ENCODE measurements at places on chromosomes 6 and 20.

DNA sequence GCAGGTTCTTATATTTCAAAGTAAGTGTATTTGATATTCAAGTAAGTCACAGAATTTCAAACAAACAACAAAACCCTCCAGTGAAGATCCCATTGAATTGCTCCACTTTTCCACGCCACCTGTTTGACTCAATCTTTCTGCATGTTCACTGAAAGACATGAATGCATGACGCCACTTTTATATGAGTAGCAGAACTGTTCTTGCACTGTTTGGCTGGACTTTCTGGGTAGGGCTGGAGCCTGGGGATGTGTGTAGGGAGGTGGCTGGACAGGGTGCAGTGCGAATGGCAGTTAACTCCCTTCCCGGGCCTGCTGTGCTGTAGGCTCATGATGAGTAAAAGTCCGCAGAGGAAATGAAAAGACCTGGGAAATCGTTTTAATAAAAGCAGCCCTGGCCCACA is 39.7 kb downstream of the IL20RA start:
- DNase-seq = no peak

GRCh38 chr6:20180935-20181334 is 31.3 kb downstream of the MBOAT1 start:
- no peak for DNase-seq

GRCh38 chr6:15408758-15409157 is 162.9 kb downstream of the JARID2 start:
- DNase-seq = no peak

DNA sequence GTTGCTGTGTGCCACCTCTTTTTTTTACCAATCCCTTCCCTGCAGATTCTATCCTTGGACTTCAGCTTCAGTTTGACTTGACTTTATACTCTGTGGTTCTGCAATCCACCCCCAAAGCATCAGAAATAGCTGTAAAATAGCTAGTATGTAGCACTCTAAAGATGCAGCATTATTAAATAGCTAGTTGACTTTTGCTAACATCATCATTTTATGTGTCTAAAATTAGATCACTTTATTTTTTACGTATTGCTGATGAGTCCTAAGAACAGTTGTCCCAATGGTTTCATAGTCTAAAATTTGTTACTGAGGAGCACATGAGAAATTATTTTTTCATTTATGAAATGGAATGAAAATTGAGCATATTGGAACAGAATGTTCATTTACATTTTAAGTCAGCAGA is 138.2 kb downstream of the NKAIN2 start:
- no peak for DNase-seq

DNA sequence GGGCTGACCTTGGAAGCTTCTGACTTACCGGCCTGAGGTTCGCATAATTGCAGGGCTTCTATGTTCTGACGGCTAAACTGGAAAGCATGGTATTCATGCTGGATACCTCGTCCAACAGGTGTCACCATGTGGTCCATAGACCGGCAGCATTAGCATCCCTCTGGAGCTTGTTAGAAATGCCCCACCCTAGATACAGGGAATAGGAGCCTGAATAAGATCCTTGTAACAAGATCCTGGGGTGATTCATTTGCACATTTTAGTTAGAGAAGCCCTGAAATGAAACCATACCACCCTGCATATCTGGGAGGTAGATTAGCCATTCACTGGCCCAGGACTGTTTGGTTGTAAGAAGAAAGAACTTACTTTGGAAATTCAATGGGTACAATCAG is 77.7 kb downstream of the TMEM170B start:
- no peak for DNase-seq

DNA sequence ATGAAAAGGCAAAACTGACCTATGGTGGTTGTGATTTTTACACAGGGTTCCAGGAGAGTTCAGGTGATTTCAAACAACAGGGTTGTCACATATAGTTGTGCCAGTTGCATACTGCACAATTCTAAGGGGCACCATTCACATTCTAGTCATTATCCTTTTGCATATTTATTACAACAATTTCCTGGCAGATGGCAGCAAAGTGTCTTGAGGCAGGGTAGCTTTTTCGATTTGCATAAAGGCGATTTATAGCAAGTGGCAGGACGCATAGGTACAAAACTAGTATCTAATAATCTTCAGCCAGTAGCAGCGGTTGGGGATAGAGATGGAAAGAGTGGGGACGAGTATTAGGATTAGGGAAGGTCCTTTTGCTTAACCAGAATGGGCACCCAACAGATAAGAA is 46.5 kb upstream of the TRAF3IP2 start:
- no peak for DNase-seq

GRCh38 chr6:25277857-25278256 is 1.3 kb upstream of the CARMIL1 start:
- peak; percentile 44 for DNase-seq

- DNase-seq = no peak
Measured at GRCh38 chr20:63070301-63070625, 63.5 kb upstream of the BHLHE23 start.

- DNase-seq = no peak
Measured at GRCh38 chr6:71211799-71212198, 76.8 kb upstream of the OGFRL1 start.

DNA sequence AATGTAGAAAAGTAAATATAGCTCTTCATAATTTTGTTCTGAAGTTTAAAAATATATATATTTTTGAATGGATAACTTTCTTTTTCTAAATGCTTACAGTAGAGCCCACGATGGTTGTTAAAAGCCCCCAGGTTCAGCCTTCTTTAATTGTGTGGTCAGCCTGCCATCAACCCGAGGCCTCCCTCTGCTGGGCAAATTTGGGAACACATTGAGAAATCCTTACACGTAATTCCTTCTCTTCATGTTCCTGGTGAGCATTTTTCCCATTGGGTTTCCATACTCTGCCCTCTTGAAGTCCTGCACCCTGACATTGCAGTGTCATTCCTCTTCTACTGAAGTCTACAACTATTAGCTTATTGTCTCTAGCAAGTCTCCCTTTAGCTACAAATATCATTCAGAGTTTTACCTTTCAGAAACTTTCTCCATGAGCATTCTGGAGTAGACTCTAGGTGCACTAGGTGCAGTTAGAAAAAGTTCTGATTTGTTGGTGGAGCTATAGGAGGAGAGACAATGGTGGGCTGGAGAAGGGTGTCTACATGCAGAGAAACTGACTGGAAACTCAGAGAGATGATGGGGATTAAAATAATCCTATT is 40.6 kb downstream of the TRIM38 start:
- DNase-seq = peak; percentile 62

- DNase-seq = no peak
Measured at GRCh38 chr6:36296240-36296639, 26.4 kb downstream of the PNPLA1 start.

DNA sequence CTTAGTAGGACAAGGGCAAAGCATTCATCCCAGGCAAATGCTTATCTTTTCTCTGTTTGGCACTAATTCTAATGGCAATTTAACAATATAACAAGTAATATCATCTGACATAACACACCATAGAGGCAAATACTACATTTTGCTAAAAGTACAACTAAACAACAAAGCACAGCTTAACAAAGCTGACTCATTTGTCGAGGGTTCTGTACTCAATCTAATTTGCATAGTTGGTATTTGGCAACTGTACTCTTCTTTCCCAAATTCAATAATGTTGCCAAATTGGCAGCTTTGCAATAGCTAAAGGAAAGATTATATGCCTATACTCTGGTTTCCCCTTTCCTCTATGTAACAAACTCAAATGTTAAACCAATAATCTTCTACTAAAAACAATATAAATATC is 461.0 kb downstream of the PKHD1 start:
- DNase-seq = no peak

- DNase-seq = no peak
Measured at GRCh38 chr6:118620202-118620601, 31.2 kb downstream of the CEP85L start.

DNA sequence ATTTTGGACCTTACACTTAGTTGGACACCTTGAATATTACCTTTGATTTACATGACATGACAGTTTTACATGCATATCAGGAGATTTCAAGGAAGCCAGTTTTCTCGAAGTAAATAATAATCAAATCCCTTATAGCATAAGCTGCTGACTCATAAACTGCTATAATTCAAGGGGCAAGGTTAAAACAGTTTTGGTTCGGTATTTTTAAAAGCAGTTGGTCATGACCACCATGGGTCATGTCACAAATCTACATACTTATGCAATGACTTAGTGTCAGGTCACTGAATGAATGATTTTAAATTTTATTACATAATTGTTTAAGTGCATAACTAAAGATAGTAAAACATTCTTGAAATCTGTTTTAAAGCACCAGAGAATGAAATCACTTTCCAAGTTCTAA is 158.0 kb downstream of the DST start:
- DNase-seq = no peak

- DNase-seq = no peak
Measured at GRCh38 chr6:21824431-21825177, 231.1 kb downstream of the SOX4 start.

DNA sequence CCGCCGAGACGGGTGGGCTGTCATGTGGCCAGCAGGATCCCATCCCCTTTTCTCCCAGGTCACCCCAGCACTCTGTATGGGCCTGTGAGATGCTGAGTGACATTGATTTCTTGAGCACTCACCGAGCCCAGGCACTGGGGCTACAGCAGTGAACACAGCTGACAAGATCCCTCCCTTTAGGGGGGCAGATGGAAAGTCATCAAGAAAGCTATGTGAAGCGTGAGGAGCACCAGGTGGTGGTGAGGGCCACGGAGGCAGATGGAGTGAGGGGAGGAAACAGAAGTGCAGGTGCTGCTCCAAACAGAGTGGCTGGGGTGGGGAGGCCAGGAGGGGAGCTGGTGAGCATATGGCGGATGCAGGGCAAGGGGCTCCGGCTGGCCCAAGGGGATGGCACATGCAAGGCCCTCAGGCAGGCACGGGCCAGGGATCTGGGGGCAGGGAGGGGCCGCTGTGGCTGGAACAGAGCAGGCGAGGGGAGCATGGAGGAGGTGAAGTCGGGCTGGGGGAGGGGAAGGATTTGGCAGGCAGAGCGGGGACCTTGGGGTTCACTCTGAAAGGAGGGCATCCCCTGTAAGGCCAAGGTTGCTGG is 184.0 kb downstream of the BMP7 start:
- DNase-seq = peak; percentile 90

- DNase-seq = no peak
Measured at GRCh38 chr6:16437095-16437494, 198.7 kb downstream of the GMPR start.

DNA sequence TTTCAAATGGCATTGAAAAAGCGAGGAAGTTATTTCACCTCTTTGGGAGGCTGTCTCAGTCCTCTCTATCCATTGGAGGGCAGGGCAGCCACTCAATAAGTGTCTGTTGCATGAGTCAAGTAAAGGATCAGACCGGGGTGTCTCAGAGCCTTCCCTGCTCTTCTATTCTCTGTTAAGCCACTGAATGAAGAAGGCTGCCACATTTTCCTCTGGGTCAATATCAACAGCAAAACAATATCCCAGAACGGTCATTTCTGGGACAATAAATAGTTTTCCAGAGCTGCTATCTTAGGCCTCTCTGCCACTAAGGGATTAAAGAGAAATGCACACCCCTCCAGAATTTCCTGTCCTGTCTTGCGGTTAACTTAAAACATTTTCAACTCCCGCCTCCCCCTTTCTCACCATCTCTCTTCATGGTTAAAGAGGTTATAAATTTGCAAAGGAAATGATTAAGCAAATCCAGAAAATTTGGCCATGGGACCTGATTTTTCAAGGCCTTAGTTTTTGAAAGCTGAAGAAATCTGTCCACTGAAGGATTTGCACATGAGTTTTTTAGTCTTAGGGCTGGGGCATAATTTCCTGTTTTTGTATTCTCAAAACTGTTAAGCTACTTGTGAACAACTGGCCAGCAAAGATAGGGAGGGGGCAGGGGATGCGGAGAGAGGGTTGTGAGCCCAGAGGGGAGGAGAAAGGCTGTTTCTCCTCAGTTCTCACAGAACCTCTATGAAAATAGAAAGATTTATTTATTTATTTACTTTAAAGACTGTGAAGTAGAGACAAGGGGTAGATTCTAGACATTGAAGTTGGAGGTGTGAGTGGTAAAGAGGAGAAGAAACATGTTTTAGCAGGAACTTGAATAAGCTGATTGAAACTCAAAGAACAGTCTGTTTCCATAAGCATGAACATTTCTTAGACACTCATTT is 135.7 kb downstream of the BCAS1 start:
- no peak for DNase-seq

DNA sequence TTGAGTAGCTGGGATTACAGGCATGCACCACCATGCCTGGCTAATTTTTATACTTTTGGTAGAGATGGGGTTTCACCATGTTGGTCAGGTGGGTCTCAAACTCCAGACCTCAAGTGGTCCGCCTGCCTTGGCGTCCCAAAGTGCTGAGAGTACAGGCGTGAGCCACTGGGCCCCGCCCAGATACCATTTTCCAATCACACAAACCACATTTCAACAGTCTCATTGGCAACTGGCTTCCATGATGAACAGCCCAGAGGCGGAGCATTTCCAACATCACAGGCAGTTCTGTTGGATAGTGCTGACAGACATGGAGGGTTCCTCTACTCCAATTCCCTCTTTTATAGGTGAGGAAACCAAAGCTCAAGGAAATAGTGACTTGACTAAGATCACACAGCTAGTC is 43.9 kb upstream of the PLCB4 start:
- no peak for DNase-seq

DNA sequence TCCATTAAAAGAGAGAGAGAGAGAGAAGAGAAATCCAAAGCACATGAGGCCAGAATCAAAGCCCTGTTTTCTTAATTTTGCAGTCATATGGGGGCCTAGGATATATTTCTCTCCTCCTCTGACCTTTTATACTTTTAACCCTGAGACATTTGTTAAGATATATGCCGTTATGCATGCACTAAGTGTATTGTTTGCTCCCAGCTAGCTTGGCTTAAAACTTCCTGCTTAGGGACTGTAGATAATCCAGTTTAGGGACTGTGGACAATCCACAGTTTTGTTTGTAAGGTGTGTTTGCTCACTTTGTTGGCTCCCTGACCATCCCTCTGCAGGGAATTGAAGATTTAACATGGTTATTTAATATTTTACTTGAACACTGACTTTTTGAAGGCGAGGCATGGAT is 166.3 kb upstream of the TSHZ2 start:
- no peak for DNase-seq

- no peak for DNase-seq
Measured at GRCh38 chr6:31901415-31901952, 402 bp downstream of the ZBTB12 start.

DNA sequence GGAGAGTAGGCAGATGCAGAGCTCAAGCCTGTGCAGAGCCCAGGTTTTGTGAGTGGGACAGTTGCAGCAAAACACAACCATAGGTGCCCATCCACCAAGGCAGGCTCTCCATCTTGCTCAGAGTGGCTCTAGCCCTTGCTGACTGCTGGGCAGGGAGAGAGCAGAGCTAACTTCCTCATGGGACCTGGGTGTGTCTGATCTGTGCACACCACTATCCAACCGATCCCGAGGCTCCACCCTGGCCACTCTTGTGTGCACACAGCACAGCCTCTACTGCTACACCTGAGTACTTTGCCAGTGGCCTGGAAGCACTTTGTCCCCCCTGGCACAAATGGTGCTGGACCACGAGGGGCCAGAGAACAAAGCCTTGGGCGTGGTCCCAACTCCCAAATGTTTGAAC is 7.9 kb upstream of the DEFB125 start:
- DNase-seq = no peak

DNA sequence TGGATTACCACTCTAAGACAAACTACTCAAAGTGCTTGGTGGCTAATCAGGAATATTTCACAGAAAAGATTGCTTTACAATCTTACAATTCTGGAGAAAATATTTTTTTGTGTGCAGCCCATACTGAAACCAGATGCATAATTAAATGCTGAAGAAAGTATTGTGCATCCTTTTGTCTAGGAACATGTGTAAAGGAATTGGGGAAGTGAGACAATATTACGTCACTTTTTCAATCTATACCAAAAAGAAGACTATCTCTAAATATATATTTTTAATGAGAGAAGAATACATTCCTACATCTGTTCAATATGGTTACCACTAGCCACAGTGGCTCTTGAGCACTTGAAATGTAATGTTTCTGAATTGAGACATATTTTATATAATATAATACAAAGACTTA is 992.5 kb upstream of the ADGRB3 start:
- DNase-seq = no peak
